ENCODE measurements at places on chromosomes 5 and 9.

GRCh38 chr5:74477761-74478160 lies 162.8 kb downstream of the ENC1 start:
- DNase-seq = no peak

- DNase-seq = no peak
Observed at GRCh38 chr5:42874621-42875198, 63.0 kb upstream of the SELENOP start.

DNA sequence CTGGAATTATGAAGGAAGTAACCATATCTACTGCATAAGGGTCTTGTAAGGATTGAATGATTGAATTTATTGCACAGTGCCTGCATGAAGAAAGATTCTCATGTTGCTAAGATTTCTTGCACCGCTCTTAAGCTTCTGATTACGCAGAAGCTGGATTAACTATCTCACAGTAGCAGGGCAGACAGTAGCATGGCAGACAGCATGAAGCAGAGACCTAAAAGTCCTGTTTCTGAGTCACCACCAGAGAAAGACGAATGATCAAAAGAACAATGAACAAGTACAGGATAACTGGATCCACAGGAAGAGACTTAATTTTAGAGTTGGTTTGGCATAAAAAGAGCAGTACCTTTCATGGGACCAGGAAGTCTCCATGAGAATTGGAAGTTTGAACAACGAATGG lies 142.4 kb downstream of the MAPKAP1 start:
- no peak for DNase-seq

DNA sequence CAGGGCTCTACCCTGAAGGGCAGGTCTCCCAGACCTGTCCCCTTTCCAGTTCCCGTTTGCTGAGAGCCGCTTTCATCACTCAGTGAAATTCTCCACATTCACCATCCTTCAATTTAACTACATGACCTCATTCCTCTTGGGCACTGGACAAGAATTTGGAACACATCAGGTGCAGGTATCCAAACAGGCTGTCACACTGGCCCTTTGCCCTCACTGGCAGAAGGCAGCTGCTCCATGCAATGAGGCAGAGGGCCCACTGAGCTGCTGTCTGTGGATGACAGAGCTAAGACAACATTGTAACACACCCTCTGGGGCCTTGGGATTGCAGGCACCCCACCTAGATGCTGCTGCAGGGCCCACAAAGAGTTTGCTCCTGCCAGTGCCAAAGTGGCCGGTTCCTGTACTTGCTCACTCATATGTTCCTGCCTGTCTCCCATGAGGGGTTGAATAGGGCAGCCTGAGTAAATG lies 55.1 kb downstream of the ACTL7B start:
- DNase-seq = peak; percentile 88

- no peak for DNase-seq
Observed at GRCh38 chr9:135299651-135300345, 179.8 kb upstream of the PPP1R26 start.

DNA sequence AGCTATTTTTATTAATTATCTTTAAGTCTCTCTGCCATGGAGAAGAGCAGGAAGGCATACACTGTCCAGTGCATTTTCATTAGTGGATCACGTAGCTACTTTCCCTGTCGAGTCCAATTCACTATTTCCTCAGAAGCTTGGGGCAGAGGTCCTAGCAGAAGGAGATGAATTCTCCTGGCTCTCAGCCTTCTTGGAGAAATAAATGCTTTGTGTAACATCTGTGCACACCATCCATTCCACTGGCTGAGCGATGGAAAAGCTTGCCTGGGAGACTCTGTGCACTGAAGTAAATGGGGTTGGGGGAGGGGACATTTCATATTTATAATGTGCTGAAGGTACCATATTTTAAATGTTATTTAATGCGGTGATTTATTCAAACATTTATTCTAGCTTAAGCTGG lies 23.4 kb downstream of the PROP1 start:
- DNase-seq = no peak

Measured in cerebellar nuclear complex (tissue), 1 donor.